Daoy (cell line): ENCODE measurements at places on chromosomes 3 and 15. TPM values are rescaled to one million over a fixed set of nuclear protein-coding genes. Genes with fewer than 3 reads are reported as not detected.

DNA sequence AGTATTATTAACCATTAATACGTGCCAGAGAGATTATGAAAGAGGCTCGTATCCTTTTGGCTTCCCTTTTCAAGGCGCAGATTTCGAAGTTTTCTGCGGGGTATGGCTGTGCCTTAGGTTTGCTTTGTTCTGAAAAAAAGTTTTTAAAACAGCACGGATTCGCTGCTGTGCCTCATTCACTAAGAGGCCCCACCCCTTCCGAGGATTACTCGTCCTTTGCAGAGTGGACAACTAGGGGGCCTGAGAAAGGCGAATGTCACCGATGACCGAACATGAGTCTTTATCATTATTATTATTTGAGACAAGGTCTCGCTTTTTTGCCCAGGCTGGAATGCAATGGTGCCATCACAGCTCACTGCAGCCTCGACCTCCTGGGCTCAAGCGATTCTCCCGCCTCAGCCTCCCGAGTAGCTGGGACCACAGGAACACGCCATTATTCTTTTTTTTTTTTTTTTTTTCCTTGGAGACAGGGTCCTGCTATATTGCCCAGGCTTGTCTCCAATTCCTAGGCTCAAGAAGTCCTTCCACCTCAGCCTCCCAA lies 684 bp upstream of the RPS27L start:
- peak; percentile 66 for DNase-seq

DNA sequence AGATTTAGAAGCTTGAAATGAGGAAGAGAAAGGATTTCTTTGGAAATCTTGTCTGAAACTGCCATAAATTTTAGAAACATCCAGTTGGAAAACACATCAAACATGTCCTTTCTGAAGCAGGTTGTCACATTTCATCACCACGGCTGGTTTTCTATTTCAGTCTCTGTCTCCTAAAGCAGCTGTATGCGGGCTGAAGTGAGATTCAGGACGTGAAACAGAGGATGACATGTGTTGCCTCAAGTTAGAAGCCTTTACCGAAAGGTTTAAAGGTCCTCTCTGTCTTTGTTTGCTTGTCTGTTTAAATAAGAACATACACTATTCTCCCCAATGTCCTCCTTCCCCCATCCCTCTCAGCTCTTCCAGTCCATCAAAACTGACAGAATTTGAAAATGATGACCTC lies 141.9 kb downstream of the SQOR start:
- no peak for DNase-seq

DNA sequence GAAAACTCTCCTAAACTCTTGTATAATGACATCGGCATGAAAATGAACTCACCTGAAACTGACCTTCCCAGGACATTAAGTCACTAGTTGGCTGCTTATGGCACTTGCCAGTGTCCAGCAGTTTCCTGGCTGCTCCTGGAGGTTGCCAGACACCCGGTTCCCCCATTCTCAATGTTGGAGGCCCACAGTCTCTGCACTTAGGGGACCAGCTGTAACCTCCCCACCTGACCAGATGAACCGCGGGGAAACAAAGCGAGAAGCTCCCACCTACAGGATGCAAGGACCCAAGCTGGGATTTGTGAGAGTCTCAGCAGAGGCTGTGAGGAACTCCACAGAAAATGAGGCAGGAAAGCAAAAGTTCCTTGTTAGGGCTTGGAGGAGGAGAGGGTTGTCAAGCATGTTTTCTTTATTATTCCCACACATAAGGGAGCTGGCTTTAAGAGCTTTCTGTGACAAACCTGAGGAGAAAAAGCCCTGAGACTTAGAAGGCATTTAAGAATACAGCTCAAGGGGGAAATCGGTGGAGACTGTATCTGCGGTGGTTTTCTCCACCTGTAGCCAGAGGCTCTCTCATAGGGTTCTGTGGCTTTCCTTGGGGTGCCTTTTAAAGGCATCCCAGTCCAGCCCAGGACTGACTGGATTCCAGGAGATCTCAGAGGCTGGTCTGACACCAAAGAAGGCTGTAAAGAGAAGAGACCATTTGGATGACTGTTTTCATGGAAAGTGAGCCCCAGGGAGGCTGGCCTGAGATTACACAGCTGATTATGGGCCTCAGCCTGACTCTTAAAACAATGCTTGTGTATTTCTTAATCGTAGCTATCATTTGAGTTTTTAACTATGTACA lies 4.6 kb downstream of the TPM1 start:
- DNase-seq = peak; percentile 66

DNA sequence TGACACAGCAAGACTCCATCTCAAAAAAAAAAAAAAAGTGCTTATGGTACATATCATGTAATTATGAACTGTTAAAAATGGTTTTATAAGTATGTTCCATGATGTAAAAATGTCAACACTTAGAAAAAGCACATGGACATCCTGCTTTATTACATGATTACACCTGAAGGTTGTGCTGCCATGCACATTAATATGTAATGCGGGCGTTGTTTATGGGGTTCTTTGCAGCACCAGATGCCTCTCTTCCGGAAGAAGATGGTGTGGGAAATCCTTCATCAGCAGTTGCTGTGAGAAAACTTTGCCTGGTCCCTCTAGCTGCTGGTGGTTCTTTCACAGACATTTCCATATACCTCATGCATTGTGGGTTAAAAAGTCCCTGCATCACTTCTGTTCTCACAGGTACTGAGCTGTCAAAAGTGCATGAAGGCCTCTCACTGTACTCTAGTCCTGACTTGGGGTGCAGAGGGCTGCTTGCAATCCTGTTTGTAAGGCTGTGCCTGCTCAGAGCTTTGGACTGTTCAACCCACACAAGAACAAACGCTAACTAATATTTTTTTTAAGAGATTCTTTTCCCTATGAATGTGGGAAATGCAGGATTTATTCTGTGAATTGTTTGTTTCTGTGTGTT lies 43.6 kb downstream of the SENP2 start:
- DNase-seq = no peak

GRCh38 chr15:38378161-38378560 lies 75.8 kb upstream of the FAM98B start:
- no peak for DNase-seq

DNA sequence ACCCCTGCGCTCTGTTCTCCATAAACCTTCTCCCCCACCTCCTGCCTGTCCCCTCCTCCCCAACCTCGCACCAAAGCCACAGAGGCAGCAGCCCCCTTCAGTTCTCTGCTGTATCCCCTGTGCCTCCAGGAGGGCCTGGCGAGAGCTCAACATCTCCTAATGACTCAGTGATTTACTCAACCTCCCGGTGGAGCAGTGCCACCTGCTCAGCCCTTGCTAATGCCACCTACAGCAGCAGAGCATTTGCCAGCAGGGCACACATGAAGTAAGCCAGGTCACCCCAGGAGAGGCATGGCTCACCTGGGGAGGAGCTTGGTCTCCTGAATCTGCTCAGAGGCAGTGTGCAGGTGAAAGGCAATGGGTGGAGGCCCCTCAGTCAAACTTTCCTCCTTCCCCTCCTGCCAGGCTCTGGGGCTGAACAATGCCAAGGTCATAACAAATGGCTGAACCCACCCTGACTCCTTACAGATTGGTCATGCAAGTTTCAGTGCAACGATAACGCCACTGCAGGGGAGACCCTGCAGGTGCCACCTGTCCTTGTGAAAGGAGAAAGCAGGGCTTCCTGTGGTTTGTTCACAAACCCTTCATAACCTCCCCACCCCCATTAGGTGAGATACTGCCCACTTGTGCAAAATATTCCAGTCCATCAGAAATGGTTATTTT lies 19.8 kb downstream of the TRPM1 start:
- peak; percentile 51 for DNase-seq

GRCh38 chr3:132145833-132146232 lies 111.0 kb upstream of the CPNE4 start:
- DNase-seq = no peak

MINAR1 gene
- total RNA-seq = 0.48 and 1.3 TPM in 2 replicates

CFAP100 gene
- total RNA-seq = not detected in 2 replicates
